ENCODE measurements at places on chromosomes 5 and 9.

- no peak for DNase-seq
These were observed 483 bp upstream of the EIF4EBP3 start for GRCh38 chr5:140546851-140547507.

DNA sequence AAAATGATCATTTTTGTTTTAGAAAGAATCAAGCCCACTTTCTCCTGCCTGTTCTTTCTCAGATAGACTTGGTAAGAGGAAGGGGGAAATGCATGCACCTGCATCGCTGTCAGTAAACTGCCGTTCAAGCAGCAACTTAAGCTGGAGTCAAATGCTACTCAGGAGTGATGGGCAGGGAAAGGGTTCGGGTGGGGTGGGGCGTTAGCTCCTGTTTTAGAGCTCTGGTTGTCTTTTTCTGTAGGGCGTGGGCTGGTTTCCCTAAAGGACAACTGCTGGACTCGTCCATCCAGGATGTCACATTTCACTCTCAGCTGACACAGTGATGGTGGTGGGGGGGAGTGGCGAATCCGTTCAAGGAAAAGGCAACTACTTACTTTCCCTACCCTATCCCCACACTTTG, 75.0 kb downstream of the NDFIP1 start:
- DNase-seq = no peak

GRCh38 chr9:6471231-6471850, 58.3 kb downstream of the UHRF2 start:
- no peak for DNase-seq

- DNase-seq = no peak
These were observed 1669.3 kb upstream of the CDH9 start for GRCh38 chr5:28707706-28708105.

DNA sequence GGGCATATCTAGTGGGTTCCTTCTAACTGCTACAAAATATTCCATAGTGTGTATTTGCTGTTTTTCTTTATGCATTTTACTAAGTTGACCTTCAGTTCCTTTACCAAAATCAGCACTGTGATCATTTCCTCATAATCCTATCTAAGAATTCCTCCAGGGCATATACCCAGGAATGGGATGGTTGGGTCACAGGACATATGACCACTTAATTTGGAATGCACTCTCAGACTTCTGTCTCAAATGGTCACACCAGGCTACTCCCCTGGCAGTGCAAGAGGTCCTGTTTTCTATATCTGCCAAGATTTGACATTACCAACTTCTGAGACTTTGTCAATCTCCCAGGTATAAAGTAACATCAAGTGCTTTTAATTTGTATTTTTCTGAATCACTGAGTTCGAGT, 63.9 kb downstream of the ADAMTS12 start:
- DNase-seq = no peak
